Myocyte (in vitro differentiated cells): ENCODE measurements at places on chromosomes 16 and 17. TPM values are rescaled to one million over a fixed set of nuclear protein-coding genes. Genes with fewer than 3 reads are reported as not detected.

SLFN12 gene
- 21.3 and 23.1 TPM in 2 replicates for total RNA-seq

DNA sequence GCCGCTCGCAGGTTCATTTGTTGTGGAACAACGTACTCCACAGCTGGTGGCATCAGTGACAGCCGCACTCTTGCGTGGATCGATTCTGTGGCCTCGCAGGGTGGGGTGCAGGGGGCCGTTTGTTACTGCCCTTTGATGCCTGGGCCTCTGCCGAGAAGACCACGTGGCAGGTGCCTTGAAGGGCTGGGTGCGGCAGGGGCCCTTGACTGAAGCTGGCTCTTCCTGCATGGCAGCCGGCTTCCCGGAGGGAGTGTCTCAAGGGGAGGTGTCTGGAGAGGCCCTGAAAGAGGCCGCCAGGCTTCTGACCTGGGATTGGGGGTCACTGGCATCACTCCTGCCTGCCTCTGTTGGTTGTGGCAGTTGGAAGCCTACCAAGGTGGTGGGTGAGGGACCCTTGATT lies 43.8 kb downstream of the TBCD start:
- DNase-seq, result no peak

- no peak for DNase-seq
Observed at GRCh38 chr17:8341456-8341855, 1.8 kb downstream of the ODF4 start.

DNA sequence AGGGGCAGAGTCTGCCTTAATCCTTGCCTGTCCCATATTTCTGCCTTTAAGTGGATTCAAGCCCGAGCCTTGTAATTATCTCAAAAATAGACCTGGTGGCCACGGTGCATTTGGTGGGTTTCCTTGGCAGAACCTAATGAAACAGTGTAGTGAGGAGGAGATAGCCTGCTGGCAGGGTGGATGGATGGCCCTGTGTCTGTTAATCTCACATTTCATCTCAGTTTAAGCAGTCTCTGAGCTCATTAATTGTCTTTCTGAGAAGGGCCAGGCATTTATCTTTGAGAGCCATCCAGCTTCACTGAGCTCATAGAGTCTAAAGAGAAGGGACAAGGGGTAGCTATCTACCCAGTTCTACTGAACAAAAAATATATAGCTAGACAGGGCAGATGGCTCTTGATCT lies 364.0 kb upstream of the EEF2KMT start:
- DNase-seq, result no peak

- DNase-seq, result no peak
Observed at GRCh38 chr17:7775051-7775450, 57.5 kb downstream of the DNAH2 start.

GRCh38 chr16:1027501-1027815 lies 45.1 kb upstream of the SSTR5 start:
- DNase-seq, result peak; percentile 67

- no peak for DNase-seq
Observed at GRCh38 chr17:44390250-44390870, 911 bp upstream of the ITGA2B start.

- DNase-seq, result no peak
Observed at GRCh38 chr17:17572010-17572785, 19.3 kb downstream of the PEMT start.

RNF222 gene
- not detected in 2 replicates for total RNA-seq

- no peak for DNase-seq
Observed at GRCh38 chr17:63106050-63106449, 140.0 kb downstream of the TANC2 start.

DNA sequence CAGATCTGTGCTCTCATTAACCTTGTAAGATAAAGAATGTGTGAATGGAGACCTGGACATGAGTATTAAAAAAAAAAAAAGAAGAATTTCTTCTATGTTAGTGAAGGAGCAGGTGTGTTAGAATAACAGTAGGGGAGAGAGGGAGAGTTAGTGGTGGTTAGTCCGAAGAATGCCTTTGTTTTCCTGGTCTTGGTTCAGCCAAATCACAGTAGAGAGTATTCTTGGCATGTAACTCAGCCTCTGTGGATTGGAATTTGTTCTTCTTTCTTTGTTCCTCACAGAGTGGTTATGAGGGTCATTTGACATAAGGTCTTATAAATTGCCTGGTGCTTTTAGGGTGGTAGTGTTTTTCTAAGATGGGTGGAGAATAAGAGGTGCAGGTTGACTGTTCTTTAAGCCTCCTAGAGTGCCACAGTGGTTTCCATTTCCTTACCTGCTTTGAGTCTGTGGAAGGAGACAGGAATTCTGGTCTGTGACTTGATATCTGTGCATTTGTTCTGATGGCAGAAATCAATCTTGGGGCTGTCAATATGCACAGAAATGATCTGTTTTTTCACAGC lies 17.6 kb downstream of the NUP93 start:
- DNase-seq, result peak; percentile 72

DNA sequence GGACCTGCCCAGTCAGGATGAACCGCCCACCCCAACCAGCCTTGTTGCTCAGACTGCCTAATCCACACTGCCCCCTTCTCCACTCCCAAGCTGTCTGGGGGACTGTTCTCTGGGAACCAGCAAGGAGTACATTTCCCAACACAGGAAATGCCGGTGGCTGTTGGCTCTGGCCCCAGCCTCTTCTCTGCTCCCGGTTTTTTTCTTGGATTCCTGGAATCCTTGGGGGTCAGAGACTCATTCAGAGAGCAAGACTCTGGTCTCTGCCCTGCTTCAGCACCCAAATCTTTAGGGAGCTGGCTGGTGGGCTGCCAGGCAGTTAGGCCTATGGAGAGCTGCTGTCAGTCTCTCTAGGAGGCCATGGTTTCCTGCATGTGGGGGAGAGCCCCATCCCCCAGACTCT lies 10.8 kb upstream of the MTMR4 start:
- peak; percentile 51 for DNase-seq

CRYM gene
- total RNA-seq, result 0.73 TPM in 1 of 2 replicates, not detected in the other

- no peak for DNase-seq
Observed at GRCh38 chr17:2563061-2563460, 30.4 kb upstream of the PAFAH1B1 start.

DNA sequence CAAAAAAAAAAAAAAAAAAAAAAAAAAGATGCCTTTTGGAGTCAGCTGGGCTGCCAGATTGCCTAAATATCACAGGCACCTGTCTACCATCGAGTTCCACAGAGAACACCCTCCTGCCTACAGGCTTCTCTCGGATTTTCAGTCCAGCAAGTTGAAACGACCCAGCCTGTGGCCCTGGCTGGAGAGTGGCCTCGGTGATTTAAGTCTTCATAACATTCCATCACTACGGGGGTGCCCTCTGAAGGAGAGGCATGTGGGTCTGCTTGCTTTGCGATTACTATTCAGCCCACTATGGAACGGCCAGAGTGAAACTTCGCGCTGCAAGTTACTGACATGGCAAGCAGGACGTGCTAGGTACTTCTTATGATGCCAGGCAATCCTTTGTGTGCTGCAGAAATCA lies 42.8 kb downstream of the MARCHF10 start:
- no peak for DNase-seq

GRCh38 chr16:89198417-89199240 lies 1.7 kb downstream of the SLC22A31 start:
- DNase-seq, result peak; percentile 46

- DNase-seq, result no peak
Observed at GRCh38 chr16:56212144-56212543, 20.9 kb downstream of the GNAO1 start.

DNA sequence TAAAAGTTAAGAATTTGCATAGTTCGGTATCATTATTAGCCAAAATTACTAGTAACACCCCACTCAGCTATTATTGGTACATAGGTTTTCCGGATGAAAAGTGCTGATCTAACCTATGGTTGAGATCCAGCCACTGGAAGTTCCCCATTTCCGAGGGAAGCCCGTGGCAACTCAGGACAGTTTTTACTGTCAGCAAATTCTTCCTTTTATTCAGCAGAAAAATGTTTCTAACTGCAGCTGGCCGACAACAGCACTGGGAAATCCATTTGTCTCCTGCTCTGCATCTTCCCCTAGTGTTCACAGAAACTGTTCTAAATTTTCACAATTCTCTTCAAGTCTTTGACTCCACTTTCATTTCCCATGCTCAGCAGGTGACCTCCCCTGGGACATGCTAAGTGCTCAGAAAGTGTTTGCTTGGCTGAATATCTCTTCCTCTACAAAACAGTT lies 15.5 kb upstream of the MMD start:
- DNase-seq, result no peak

- no peak for DNase-seq
Observed at GRCh38 chr16:25011891-25012514, 3.2 kb downstream of the ARHGAP17 start.

DNAAF8 gene
- 0.91 and 1.1 TPM in 2 replicates for total RNA-seq

CFDP1 gene
- 55.5 and 61.6 TPM in 2 replicates for total RNA-seq

- DNase-seq, result no peak
Observed at GRCh38 chr17:50627782-50628601, 6.7 kb upstream of the ABCC3 start.

- DNase-seq, result peak; percentile 89
Observed at GRCh38 chr16:65071433-65072311, 50.2 kb downstream of the CDH11 start.

GRCh38 chr17:31453896-31454295 lies 62.4 kb downstream of the RAB11FIP4 start:
- DNase-seq, result peak; percentile 82

GRCh38 chr17:50360486-50361115 lies 12.4 kb downstream of the MRPL27 start:
- no peak for DNase-seq

DNA sequence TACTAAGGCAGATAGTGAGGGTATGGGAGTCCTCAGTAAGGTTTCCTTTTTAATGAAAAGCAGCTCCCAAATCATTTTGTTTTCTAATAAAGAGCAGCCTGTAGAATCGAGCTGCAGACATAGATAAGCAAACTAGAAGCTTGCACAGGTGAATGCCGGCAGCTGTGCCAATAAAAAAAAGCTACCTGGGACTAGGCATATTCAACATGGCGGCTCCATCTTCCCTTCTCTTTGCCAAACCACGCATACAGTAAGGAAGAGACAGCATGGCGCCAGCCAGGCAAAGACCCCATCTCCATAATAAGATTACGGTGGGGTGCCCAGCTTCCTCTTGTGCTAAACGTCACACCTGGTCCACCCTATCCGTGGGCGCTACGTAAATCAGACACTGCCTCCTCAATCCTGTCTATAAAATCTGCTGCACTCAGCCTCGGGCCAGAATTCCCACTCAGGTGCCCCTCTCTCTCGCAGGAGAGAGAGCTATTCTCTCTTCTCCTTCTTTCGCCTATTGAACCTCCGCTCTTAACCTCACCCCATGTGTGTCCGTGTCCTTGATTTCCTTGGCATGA lies 92.7 kb upstream of the FA2H start:
- DNase-seq, result no peak

GP2 gene
- not detected in 2 replicates for total RNA-seq

DNA sequence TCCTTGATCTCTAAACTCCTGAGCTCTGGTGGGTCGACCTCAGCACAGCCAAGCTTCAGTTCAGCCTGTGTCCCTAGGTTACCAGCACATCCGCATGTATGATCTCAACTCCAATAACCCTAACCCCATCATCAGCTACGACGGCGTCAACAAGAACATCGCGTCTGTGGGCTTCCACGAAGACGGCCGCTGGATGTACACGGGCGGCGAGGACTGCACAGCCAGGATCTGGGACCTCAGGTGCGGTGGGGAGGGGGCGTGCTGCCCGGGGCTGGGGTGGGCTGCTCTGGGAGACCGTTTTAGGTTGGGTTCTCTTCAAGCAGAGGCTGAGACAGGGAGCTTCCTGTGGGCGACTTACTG lies 1.1 kb downstream of the MLST8 start:
- no peak for DNase-seq

BEAN1 gene
- 15.3 and 19.1 TPM in 2 replicates for total RNA-seq
